Fibroblast of skin of left biceps (primary cell): ENCODE measurements at places on chromosomes 4 and X.
A peak's percentile ranks its signal among the peaks of the same experiment; 100 is the strongest.

DNA sequence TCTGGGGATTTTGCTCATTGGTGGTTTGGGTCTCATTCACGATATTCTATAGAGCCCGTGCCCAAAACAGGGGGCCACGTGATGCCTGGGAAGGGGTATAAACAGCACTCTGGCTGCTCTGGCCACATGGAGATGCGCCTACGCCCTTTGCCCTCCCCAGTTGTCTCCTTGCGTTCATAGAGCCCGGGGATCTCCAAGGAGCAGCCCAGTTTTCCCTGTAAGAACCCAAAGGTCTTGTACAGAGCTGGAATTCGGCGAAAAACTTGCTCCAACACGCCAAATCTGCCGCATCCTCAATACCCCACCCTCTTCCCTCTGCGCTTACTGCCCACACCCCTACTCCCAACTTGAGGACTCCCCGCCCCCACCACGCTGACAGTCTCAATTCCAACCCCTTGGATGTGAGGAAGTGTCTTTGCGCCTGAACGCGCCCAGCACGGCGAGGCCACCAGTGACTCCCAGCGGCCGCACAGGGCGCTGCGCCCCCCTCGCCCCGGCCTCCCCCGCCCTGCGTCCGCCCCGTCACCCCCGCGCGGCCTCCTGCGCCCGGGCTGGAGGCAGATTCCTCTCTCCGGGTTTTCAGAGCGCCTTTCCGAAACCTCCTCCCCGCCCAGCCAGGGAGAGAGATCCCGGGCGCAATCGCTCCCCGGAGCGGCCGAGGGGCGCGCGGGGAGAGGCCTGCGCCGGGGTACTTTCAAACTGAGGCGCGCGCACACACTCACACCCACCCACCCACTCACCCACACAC, at the start of gene NHS:
NHS (plus strand) TSS at position 582 of the 748 bp plus-strand sequence. CDS start 558 bp downstream, outside the sequence.
- DNase-seq = peak; percentile 54

DNA sequence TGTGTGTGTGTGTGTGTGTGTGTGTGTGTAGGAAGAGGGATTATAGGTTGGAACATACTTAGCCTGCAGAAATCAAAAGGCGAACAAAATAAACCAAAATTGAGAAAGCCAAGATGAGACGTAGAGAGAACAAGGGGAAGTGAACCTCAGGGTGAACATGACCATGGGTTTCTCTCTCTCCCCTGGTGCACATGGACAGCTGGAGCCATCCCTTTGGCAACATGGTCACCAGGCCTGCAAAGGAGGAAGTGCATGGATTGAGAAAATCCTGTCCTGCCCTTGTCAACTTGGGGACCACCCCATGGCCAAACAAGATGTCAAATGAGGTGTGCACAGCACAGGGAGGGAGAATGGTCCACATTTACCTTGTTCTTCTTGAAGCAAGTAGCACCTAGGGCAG, 23.1 kb downstream of the LGI2 start:
- no peak for DNase-seq

DNA sequence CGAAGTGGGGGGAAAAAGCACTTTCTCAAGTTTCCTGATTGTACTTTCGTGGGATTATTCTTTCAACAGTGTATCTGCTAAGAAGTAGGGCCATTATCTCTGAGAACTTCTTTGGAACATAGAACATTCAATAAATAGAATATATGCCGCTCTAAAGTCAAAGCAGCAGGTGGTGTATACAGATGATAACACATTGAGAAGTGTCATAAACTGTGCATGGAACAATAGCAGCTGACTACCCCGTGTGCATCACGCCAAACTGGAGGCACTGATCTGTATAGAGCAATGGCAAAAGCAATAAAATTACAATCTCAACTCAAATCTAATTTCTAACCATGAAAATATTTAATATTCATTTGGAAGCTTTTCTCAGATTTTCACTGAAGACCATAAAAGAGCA, 175.3 kb downstream of the DCTD start:
- no peak for DNase-seq

DNA sequence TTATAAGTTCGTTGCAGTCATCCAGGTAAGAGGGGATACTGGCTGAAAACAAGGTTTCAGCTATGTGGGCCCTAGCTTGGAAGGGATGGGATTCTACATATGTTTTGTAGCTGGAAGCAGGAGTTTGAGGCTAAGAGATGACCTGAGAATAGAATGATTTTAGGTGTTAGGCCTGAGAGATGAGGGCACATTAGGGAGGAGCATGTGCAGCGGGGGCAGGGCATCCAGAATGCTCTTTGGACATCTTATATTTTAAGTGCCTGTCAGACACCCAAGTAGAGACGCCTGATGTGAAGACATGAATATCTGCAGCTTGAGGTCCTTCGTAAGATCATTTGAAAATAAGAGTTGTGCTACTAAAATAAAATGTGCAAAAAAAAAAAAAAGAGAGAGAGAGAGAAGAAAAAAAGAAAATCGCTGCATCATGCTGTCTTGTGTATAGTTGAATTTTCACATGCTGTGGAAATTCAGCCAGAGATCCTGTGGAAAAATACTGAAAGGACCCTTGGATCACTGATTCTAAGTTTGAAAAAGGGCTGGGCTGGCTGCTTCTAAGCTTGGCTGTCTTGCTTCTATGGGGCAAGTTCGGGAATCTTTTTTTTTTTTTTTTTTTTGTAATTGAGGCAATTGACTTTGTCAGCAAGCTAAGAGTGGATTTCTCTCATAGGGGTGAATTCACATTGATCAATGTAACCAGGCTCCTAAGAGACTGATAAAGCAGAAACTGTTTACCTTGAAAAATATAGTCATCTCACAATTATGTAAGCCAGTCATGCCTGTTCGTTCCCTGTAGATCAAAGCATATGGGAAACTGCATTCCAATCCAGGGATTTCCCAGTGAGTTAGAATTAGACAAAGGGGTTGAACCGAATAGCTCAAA, 341.0 kb upstream of the GATB start:
- peak; percentile 28 for DNase-seq

- peak; percentile 38 for DNase-seq
These were observed 153.5 kb upstream of the FAM241A start for GRCh38 chr4:111991797-111992196.

DNA sequence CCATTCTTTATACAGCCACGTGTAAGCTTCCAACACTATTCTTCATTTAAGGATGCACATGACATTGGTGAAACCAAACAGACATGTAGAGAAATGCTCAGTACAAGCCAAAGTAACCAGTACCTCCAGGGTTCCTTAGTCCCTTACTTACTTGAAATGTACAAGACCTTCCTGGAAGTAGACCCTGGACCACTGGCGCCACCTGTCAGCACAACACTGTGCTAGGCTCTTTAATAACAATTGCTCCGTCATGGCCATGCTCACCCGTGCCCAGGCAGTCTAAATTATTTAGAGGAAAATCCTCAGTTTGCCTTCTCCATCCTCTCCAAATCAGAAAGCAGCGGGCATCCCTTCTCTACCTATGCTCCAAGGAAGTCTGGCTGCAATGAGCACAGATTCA, 52.7 kb downstream of the ADGRA3 start:
- no peak for DNase-seq

GRCh38 chrX:40727093-40727492, 8.2 kb downstream of the MED14 start:
- no peak for DNase-seq

GRCh38 chr4:6955261-6955911, 45.8 kb downstream of the TBC1D14 start:
- no peak for DNase-seq

GRCh38 chrX:100435726-100436125, 25.7 kb upstream of the PCDH19 start:
- no peak for DNase-seq

GRCh38 chrX:66017659-66018170, 22.2 kb downstream of the VSIG4 start:
- DNase-seq = no peak

GRCh38 chr4:168859888-168860694, 150.0 kb downstream of the CBR4 start:
- DNase-seq = no peak

GRCh38 chrX:258291-259040, 22.7 kb upstream of the PLCXD1 start:
- DNase-seq = no peak

GRCh38 chr4:26858947-26859401, 1.7 kb upstream of the STIM2 start:
- DNase-seq = no peak

- DNase-seq = no peak
These were observed 38.6 kb upstream of the TXK start for GRCh38 chr4:48172651-48173050.

GRCh38 chr4:106104276-106104675, 209.0 kb downstream of the NPNT start:
- DNase-seq = no peak

DNA sequence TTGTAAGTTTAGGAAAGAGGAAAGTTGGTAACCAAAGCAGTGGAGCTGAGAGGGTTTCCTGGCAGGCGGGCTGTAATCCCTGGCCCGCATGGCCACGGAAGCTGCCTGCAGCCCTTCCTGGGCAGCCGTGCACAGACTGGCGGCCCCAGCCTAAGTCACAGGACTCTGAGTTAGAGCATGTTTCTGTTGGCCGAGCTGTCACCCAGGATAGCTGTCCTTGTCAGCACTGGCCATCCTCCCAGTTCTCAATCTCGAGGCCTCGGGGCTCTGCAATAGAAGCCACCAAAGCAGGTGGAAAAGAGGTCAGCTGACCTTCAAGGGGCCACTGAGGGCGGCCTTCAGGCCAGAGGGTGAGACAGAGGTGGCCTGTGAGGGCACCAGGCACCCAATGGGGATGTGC, 20.5 kb downstream of the PNMA6E start:
- DNase-seq = no peak

DNA sequence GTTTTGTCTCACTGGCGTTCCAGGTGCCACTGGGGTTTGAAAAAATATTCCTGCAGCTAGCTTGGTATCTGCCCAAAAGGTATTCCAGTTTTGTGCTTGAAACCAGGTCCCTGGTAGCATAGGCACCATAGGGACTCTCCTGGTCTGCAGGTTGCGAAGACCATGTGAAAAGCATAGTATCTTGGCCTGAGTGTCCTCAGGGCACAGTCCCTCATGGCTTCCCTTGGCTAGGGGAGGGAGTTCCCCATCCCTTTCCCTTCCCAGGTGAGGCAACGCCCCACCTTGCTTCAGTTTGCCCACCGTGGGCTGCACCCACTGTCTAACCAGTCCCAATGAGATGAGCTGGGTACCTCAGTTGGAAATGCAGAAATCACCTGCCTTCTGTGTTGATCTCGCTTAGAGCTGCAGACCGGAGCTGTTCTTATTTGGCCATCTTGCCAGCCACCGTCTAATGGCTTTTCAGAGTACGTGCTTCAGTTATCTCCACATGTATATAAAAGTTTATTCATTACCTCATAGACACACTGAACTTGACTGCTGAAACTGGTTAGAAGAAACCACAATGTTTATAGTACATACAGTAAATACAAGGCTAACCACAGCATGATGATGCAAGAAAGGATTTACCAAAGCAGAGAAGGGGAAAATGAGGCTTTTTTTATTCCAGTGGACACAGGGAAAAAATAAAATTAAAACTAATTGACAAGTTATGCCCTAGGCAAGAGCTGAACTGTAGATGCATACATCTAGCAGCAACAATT, 10.6 kb downstream of the PBDC1 start:
- peak; percentile 29 for DNase-seq

DNA sequence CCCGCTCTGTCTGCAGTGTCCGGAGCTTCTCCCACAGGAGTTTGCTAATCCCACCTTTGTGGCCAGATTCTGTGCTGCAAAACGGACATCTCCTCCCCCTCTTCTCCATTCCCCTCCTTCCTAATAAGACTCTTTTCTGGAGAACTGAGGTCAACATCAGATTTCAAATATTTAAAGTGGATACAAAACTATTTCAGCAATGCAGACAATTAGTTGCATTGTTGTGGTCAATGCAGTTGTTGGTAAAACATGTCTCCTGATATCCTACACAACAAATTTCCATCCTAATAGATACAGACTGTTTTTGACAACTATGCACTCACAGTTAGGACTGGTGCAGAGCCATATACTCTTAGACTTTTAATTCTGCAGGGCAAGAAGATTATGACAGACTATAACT, 5.1 kb upstream of the MCUB start:
- DNase-seq = no peak

- no peak for DNase-seq
These were observed 832.5 kb upstream of the GRID2 start for GRCh38 chr4:91471280-91471679.

GRCh38 chr4:100054071-100054470, 104.0 kb upstream of the H2AZ1 start:
- no peak for DNase-seq

GRCh38 chrX:131572372-131573014, 28.6 kb downstream of the OR13H1 start:
- DNase-seq = no peak

DNA sequence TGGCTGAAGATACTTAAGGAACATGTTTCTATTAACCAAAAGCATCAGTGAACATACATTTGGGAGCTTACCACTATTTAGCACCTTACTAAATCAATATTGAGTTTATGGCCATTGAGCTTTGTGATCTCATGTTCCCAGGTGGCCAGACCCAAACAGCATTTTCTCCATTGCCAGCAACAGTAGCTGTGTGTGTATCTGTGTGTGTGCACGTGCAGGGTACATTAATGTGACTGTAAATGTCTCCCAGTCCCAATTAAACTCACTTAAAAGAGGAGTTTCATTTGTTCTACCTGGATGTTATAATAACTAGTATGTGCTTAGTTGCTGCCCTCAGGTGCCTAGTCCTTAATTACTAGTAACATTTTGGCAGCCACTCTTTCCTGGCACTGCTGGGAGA, 282.4 kb downstream of the NR3C2 start:
- no peak for DNase-seq

DNA sequence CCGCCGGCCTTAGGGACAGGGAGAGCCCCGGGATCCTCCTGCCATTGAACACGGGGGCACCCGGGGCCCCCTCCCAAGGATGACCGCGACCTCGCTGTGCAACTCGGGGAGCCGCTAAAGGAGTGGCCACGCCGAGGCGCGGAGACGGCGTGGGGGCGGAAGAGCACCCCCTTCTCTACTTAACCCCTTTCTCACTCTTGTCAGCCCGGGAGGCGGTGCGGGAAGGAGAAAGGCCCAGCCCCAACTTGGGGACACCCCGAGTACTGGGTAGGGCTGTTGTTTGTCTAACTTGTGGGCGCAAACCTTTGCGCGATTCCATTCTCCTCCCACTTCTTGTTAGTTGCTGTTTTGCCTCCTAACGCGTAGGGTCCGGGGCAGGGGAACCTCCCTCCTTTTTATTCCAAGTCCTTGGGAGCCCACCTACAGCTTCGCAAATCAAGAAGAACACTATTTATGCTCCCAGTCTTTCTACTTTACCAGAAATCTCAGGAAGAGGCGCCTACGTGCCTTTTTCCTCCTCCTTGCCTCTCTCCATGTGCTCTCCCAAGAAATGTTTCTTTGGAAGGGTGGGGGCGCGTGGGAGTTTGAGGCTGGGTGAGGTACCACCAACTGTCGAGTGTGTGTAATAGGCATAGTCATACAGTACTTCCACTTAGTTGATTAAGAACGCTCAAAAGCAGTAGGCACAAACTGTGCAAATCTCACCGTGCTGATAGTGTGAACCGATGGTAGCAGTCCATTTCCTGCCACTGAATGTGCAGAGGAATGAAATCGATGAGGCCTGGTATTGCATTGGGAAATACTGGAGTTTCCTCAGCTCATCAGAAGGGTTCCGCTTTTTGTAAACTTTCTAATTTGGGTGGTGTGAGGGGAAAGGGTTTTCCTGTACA, 813 bp downstream of the DIAPH2 start:
- DNase-seq = no peak

- no peak for DNase-seq
These were observed 105.8 kb downstream of the KCTD8 start for GRCh38 chr4:44342800-44343199.

- no peak for DNase-seq
These were observed 335.2 kb downstream of the PDGFC start for GRCh38 chr4:156636381-156636780.
